NCI-H69 (cell line): ENCODE measurements at places on chromosomes 2 and 18.
A peak's percentile ranks its signal among the peaks of the same experiment; 100 is the strongest.

DNA sequence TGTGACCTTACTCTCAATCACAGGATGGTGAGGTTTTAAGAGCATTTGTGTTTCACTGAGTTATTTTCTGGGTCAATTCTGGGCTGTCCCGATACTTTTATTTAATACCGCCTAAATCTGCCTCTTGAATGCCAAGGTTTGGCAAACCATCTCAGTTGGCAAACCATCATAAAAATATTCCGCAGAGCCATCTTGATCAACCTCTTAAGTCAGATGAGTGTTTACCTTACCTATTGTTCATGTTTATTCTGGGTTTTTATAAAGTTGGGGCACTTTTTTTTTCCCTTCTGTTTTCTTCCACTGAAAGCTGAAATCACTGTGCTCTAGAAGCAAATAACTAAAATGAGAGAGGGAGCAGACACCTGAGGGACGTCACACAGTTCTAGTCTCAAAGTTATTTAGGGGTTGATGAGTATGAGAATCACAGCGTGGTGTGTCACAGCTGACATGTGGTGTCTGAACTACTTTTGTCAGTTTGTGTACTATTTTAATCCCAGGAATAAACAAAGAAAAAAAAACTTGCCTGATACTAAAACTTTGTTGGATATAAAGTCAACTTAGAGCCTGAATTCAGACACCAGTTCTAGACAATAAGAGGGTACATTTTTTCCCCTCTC, 48.6 kb downstream of the ETAA1 start:
- peak; percentile 66 for DNase-seq

- peak; percentile 59 for DNase-seq
Observed at GRCh38 chr2:230007931-230008707, 60.6 kb downstream of the SLC16A14 start.

GRCh38 chr2:29810956-29811355, 110.4 kb downstream of the ALK start:
- no peak for DNase-seq

- peak; percentile 41 for DNase-seq
Observed at GRCh38 chr2:86301711-86302202, 35.7 kb downstream of the REEP1 start.

DNA sequence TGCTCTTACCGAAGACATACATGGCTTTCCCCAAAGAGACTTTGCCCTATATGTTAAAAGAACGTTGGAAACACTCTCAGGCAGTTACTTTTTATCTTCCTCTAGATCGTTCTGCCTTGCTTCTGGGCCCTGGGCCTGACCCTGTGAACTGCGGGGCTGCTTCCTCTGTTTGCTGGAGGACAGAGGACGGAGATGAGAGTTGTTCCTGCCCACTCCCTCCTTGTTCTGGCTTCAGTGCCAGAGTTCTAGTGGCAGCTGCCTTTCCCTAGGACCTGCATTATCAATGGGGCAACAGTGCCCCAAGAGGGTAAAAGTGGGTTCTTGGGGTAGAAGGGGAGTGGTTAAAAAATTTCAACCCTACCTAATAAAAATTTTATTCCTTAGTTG, 6.5 kb upstream of the FN1 start:
- no peak for DNase-seq

GRCh38 chr18:26293982-26294381, 67.7 kb downstream of the TAF4B start:
- no peak for DNase-seq

- peak; percentile 52 for DNase-seq
Observed at GRCh38 chr18:73283032-73283431, 415.2 kb upstream of the NETO1 start.

GRCh38 chr18:57410749-57411148, 24.4 kb upstream of the ONECUT2 start:
- DNase-seq, result no peak

DNA sequence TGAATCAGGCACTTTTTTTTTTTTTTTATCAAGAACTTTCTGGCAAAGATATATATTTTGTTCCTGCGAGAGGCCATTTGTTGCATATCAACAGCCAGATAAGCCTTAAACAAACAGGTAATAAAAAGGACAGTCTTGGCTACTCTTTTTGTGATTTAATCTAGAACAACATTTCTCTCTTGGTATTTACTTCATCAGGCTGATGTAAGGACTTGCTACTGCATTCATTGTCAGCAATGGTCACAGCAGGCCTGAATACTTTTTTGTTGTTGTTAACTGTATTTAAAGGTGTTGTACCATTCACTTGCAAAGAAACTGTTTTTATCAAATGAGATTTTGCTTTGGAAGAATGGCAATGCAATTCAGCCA, 683.8 kb downstream of the IRS1 start:
- no peak for DNase-seq

- peak; percentile 98 for DNase-seq
Observed at GRCh38 chr18:48022531-48023329, 92.3 kb upstream of the SMAD2 start.

GRCh38 chr2:139631966-139632365, 851.8 kb upstream of the NXPH2 start:
- no peak for DNase-seq

DNA sequence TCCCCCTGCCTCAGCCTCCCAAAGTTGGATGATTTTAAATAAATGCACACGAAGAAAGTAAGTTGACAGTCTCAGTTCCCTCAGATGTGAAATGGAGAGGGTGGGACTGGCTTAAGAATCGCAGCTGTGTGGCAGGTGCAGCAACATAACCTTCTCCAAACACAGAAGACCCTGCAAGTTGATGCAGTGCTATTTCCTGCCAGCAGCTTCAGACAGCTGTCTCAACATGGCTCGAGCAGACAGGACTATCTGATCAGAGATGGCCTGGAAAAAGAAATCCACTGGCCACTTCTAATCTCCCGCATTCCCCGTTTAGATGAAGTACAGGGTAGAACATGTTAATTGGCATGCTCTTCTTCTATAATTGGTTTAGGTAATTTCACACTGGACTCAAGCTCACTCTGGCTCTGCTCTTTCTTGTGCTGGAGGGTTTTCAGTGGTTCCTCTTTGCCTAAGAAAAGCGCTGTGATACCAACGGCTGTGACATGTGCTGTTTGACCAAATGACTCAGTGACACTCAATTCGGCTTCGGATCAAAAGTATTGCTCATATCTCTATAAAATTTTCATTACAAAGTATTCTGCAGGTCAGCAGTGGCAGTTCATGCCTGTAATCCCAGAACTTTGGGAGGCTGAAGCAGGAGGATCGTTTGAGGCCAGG, 40.2 kb downstream of the MYOM1 start:
- peak; percentile 29 for DNase-seq

- no peak for DNase-seq
Observed at GRCh38 chr2:80078290-80079036, 226.1 kb downstream of the LRRTM1 start.

DNA sequence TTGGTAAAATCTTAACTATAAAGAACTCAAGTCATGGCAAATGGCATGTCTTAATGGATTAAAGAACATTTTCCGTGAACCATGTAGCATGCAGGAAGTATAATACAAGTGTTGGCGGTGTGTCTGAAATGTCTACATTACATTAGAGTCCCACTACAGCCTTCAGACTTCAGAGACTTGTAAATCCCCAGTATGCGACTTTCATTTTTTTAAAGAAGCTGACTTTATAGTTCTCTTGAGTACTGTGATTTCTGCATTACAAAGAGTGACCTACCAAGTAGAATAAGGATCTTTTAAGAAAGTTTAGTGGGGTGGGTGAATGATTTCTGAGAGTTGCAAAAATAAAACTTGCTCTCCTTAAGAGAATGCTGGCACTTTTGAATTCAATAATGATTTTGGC, 140.7 kb upstream of the FN1 start:
- DNase-seq, result no peak

- DNase-seq, result no peak
Observed at GRCh38 chr18:36831139-36831538, 2.2 kb downstream of the KIAA1328 start.

- DNase-seq, result no peak
Observed at GRCh38 chr2:37886745-37887144, 38.3 kb upstream of the RMDN2 start.

GRCh38 chr2:63692002-63692606, 103.3 kb downstream of the MDH1 start:
- peak; percentile 20 for DNase-seq

DNA sequence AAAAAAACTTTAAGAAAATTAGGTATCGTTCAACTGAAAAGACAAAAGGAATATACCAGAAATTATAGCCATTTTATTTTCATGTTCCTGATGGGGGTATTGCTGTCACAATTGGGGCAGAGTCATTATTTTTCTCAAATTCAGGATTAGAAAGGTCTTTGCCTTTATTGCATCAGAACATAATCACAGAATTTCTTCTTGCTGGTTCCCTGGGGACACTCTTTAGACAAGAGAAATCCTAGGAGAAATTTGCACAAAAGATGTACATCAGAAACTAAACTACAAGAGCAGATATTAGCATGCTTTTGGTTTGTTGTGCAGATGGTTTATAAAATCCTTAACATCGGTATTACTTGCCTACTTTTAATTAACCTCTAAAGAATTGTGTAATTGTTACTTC, 103.2 kb downstream of the NCOA1 start:
- DNase-seq, result peak; percentile 1

- no peak for DNase-seq
Observed at GRCh38 chr18:21081426-21081825, 30.2 kb downstream of the ROCK1 start.

DNA sequence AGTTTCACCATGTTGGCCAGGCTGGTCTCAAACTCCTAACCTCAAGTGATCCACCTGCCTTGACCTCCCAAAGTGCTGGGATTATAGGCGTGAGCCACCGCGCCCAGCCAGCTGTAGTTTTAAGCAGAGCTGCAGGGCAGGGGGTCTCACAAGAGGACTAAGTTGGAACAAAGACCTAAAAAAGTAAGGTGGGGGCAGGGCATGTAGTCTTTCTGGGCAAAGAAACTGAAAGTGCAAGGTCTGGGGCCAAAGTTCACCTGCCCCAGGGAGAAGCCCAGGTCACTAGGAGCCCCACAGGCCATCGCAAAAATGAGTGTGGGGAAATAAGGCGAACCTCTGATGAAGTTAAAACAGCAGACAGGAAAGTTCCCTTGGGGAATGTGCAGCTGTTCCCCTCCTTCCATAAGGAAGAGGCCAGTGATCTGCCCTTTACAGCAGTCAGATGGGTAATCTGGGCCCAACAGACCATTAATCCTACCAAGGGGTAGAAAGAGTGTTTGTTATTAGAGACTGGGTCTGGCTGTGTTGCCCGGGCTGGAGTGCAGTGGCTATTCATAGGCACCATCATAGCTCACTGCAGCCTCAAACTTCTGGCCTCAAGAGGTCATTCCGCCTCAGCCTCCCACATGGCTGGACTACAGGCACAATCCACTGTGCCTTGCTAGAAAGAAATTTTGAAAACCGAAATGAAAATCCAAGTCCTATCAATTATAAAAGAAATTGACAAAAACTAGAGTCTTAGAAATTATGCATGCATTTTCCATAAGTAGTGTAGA, 2.8 kb downstream of the SCLY start:
- peak; percentile 9 for DNase-seq

- no peak for DNase-seq
Observed at GRCh38 chr2:235270291-235270690, 223.6 kb upstream of the AGAP1 start.

DNA sequence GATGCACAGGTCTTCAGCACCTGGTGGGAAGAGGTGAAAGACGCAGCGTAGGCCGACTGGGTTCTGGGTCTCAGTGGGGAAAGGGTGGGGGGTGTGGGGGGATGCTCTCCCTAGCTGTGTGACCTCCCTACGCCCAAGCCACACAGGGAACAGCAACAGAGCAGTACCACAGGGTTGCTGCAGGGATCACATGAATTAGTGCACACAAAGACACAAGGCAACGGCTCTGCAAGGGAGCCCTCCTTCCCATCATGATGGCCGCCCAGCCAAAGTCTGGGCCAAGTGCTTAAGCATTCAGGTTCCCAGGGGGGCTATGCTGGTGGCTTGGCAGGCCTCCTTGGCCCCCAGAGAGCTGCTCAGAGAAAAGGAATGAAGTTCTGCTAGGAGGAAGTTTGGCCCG, 28.2 kb upstream of the GBX2 start:
- no peak for DNase-seq

GRCh38 chr18:25467226-25467987, 115.4 kb upstream of the ZNF521 start:
- DNase-seq, result peak; percentile 21

- no peak for DNase-seq
Observed at GRCh38 chr18:48803951-48804855, 146.6 kb downstream of the SMAD7 start.

DNA sequence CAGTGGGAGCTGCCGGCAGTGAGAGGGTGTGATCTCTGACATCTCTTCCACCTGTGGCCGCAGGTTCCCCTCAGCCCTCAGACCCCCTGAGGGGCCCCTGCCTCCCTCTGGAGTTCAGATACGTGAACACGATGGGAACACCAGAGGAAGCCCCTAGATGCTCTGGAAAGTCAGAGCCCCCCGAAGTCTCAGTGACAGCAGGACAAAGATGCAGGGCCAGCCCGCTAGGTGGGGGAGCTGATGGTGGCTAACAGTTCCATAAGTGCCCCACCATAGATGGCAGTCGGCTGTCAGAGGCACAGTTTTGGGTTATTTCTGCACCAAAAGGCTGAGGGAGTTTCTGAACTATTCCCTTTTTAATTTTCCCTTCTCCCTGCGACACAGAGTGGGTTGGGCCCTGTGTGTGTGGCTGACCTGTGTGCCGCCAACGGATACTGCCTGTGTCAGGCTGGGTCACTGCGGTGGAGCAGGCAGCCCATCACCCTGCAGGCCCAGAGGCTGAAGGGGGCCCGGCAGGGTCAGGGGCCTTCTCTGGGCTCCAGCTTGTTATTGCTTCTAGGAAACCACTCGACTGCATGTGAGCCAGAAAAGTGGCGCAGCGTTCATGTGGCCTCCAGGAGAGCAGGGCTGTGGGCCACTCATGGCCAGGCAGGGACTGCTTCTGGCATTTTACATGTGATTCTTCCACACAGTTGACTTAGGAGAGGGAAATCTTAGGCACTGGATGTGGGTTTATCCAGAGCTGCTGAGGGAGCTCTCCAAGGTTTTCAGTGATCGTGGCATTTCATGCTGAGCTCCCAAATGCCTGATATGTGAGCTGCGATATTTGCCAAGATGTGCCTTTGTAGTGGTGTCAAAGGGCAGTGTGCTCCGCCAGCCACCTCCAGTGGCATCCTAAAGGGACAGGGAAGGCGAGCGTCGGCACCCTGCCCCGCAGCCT, 225.1 kb downstream of the SH3RF3 start:
- no peak for DNase-seq

DNA sequence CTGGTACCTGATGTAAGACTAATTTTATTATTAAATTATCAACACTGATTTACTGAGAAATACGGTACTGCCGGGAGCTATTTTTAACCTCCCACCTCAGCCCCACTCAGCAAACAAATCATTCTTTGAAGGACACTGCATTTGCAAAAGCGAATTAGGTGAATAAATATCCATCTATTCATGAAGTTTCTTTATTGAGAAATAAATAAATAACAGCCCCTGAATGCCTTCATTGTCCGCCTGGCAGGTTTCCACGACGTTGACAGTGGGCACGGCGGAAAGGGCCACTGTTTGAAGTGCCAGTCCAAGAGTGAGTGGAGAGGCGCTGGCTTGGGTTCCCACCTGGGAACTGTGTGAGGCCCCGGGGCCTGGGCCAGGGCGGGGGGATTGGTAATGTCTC, 15.7 kb downstream of the C1QL2 start:
- DNase-seq, result peak; percentile 62
